ENCODE measurements at places on chromosomes 6 and 20.

DNA sequence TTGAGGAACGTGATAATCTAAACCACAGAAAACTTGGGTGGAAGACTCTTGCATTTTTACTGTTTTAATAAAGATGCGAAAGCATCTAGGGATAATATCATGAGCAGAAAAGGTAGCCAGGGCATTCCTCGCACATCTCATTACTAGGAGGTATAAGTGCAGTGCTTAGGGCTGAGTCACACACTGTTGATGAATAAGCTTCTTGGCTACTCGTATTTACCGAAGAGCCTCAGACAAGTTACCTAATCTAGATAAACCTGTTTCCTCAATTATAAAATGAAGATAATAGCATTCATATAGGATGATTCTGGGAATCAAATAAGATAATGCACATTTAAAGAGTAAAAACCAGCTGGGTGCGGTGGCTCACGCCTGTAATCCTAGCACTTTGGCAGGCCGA lies 780 bp upstream of the KIAA0319 start:
- DNase-seq = no peak

DNA sequence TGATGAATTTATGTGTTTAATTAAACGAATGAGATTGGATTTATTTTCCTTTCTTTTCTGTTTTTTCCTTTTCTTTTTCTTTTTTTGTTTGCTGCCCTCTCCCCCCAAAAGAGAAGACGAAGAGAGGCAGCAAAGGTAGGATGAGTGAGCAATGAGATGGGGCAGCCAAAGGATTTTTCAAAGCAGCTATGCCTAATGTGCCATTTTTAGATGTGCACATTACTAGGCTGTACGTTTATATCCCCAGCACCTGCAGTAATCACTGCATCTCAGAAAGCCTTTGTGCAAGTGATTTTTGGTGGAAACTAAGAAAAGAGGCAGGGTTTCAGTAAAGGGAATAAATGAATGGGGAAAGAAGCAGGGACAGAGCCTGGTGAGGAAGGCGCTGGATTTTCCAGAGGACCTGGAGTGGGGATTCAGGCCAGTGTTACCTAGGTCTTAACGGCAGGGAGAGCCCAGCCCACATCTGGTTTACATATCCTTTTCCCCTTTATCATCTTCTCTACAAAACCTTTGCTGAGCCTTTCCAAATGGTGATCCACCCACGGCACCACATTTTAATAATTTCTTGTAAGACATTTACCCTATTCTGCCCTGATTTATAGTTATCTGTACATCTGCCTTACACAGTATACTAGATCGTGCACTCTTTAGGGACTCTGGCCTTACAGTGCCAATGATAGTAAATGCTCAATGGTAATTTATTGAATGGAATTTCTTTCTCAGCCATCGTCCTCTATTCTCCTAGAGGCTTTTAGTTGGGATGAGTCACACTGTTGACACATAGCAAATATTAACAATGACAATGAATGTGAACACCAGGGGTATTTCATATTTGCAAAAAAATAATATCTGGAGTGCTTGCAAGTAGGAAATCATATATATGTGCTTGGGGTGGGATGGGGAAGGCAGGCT lies 38.3 kb upstream of the ATXN1 start:
- DNase-seq = no peak

DNA sequence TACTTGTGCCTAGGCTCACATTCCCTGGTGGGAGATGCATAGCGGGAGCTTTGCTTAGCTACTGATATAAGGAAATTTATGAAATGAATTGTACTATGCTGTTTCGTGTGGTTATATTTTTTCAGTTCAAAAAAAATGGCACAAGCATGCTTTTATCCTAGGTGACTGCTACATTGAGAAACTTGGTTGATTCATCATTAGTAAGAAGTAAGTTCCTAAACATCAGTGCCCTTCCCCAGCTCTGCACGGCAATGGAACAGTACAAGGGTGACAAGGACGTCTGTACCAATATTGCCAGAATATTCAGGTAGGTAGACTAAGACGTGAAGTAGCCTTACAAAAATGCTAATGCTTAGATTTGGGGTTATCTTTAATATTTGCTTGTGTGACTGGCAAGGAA lies 79.7 kb downstream of the ARMC2 start:
- DNase-seq = no peak

DNA sequence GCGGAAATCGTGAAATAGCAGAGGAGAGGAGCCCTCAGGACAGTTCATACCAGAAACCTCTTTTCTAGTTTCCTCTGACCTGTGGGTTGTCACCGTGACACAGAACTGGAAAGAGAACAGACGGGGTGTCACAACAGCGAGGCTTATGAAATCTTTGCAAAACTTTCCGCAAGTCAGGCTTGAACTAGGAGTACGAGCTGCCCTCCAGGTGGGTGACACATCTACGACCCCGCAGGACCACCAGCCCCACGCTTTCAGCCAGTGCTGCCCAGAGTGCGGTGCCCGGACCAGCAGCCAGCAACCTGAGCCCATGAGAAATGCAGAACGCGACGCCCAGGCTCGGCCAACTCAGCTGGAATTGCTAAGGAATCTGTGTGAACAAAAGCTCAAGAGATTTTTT lies 30.8 kb downstream of the WRNIP1 start:
- DNase-seq = no peak

- no peak for DNase-seq
These were observed 1434.0 kb upstream of the EYS start for GRCh38 chr6:67141005-67141404.

- no peak for DNase-seq
These were observed 1.5 kb downstream of the SYNDIG1 start for GRCh38 chr20:24470746-24471582.

- no peak for DNase-seq
These were observed 270.3 kb upstream of the ECI2 start for GRCh38 chr6:4405621-4406212.

DNA sequence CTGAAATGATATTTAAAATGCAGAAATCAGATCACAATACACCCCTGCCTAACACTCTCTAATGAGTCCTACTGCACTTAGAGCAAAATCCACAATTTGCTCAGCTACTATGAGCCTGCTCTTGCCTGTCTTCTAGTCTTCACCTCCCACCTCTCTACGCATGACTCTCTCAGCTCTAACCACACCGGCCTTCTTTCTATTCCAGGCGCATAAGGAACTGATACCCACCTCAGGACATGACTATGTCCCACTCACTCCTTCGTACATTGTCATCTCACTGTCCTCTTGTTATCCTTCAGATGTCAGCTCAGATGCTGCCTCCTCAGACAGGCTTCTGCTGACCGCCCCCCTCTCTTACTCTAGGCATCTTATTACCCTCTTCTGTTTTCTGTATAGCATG lies 201.0 kb upstream of the FLRT3 start:
- no peak for DNase-seq

DNA sequence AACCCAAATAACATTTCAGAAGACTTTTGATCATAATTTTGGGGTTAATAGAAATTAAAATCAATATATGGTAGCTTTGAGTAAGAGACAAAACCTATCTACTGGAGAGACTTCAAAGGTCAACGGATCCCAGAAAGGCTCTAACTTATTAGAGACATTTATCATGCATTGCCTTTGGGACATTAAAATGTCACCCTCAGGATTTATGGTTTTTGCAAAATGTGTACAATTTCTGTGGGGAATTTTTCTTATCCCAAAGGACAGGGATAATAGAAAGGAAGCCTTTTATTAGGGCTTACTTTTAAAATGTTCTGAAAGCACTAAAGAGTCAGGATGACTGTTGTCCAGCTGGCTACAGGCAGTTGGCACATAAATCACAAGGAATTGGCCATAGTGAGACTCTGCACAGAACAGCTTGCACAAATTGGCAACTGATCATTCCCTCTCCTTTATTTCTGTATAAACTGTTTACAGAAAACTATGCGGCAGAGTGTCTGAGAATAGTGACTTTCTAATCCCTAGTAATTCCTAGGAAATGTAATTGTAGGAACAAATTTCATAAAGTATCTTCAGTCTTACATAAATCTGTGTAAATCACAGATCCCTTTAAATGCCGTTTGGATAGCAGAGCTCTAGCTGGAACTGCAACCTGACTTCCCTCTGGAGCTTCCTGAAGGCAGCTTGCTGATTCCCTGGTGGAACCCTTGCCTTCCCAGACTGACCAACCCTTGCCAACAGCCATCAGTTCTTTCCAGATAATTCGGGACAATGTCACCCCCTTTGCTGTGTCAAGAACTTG lies 201.1 kb upstream of the PREP start:
- no peak for DNase-seq

- no peak for DNase-seq
These were observed 45.0 kb downstream of the CARMIL1 start for GRCh38 chr6:25324066-25324762.

DNA sequence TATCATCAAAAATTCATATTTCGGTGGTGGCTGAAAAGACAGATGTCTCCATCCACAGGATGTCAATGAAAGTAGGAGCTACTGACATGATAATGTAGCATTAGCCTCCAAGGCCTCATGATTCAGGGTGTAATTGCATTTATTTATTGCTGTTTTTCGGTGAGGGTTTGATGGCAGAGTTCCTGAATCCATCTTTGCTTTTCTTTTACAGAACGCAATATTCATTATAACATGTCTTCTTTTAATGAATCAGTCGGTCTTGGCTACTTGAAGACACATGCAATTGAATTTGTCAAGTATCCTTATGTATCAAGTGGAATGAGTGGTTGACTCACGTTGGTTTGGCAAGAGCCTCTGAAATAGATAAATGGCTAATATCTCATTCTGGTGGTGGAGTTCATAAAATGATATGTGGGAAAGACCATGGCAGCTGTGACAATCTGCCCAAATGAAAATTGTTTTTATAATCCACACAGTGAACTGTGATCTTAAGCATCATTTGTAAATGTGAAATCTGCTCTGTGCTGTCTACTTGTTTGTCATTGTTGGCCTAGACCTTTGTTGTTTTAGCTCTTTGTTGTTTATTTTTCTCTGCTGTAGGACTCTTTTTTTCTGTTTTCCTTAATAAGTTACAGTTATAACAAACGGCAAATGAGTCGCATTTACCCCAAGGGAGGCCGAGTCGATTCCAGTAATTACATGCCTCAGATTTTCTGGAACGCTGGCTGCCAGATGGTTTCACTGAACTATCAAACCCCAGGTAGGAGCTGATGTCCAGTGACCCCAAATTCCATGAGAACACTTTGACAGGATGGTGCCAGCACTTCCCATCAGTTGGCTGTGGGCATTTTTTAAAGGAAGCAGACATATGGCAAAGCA lies 105.7 kb upstream of the LAMP5 start:
- no peak for DNase-seq

DNA sequence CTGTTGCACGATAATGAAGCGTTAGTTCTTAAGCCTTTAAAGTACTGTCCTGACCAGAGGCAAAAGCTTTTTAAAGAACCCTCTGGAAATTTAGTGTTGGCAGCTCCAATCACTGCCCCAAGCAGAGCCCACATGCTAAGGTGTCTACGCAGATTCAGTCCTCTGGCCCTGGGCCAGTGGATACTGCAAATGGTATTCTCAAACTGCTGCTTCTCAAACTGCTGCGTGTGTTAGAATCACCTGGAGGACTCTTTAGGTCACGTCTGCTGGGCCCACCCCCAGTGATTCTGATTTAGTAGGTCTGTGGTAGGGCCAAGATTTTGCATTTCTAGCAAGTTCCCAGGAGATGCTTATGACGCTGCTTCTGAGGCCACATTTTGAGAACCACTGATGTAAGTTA lies 96.0 kb upstream of the CCDC28A start:
- no peak for DNase-seq

DNA sequence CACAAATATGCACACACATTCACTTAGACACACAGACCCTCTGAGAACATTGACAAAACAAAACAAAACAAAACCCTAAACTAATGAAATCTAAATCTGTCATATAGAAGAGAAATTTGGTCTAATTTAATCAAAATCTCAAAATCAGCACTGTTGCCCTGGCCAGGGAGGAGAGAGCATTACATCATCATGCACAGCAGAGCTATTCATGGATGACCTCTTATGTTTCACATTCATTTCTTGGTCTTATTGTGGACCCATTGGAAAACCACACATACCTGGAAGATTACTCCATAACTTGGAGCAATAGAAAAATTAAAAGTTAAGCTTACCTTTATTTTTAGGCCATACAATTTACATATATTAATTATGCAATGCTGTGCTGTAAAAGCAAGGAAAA lies 1223.6 kb upstream of the GJE1 start:
- no peak for DNase-seq

- DNase-seq = no peak
These were observed 16.5 kb upstream of the EFHC1 start for GRCh38 chr6:52403627-52404026.

DNA sequence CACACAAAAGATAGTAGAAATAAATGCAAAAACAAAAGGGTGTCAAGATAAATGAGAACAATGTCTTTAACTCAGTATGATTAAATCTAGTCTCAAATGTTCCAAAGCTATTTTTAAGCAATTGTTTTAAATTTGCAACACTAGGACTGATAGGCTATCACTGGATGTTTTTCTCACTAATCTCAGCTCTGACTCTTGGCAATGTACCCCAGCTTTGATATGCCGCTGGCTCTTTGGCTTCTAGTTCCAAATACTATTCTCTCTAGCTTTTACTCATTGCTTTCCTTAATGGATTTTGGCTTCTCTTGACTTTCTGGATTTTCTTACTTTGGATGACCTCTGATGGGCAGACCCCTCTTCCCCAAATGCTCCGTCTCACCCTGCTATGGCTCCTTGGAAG lies 116.0 kb upstream of the SLC35B3 start:
- DNase-seq = no peak

DNA sequence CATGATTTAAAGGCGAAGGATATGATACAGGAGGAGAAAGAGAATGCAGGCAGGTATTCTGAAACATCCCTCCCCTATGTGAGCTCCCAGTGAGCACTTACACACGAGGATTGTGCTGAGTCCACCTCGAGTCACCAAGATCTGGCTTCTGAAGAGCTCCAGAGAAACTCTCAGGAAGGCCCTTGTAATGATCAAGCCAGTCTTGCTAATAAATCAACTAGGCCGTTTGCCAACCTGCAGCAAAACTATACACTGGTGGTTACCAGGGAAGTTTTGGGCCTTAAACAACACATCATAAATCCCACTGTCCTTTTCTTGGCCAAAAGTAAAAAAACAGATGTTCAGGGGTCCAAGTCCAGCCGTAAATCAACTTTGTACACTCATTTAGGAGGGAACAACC lies 79.2 kb downstream of the STXBP5 start:
- no peak for DNase-seq

DNA sequence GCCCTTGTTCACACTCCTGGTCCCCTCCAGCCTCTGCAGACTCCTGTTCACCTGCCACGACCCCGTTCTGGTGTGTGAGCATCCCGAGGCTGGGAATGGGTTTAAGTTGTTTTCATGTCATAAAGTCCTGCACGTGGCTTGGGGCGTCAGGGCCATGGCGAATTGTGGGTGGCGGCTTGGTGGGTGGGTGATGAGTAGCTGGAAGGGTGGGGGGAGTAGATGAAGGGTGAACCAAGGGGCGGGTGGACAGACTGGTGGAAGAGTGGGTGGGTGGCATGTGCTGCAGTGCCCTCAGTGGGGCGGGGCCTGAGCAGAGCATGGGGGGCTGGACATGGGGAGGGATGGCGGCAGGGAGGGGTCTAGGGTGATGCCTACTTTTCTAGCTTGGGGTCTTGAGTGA lies 54.3 kb downstream of the DLGAP4 start:
- no peak for DNase-seq
